Caudate nucleus (tissue), 63 donors: ENCODE measurements at places on chromosomes 6 and 20.

- DNase-seq = no peak
Observed at GRCh38 chr6:17315262-17315661, 34.1 kb downstream of the RBM24 start.

DNA sequence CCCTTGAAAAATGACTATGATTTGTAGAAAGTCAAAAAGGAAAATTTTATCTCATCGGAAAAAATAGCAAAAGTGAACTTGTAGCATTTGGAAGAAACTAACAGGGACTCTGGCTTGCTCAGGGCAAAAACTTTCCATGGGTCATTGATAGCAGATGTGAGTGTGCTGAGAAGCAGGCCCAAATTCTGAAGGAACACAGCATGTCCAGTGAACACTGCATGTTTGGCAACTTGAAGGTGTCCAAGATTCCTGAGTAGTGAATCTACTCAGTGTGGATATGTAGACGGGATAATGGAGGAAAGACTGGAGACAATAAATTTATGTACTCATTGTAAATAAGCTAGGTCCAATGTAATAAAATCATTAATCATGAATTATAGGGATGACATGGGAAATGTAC, 8.2 kb downstream of the SLC17A2 start:
- DNase-seq = no peak

DNA sequence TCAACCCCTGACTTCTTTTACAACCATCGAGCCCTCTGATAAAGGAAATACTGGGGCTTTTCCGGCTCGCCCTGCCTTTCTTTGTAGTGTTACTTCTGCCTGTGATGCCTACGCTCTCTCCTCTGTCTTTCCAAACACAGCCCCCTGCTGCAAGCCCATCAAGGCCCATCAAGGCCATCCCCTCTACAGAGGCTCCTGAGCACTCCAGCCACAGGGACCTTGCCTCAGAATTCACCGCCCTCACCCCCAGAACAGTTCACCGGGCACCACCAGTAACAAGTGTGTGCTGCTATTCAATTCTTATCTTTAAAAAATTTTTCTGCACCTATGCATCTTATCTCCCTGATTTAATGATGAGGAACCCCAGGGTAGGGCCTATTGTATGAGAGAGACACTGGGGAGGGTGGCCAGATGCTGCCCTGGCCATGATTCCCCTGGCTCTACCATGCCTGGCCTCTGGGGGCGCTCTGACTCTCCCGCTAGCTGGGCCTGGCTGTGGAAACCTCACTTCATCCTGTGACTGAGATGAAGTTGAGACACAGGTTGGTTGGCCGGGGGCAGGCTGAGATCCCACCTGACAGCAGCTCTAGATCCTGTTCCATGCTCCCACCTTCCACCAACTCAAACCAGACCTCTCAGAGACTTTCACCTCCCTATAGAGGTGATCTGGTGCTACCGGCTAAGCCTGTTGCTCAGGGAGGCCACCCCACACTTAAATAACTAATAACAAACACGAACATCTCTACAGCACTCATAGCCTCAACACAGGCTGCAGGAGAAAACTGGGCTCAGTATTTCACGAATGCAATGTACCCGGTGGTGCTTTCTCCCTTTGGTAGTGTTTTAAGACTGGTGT, 19.2 kb upstream of the GLP1R start:
- no peak for DNase-seq

GRCh38 chr6:105553171-105553570, 150.3 kb upstream of the PREP start:
- no peak for DNase-seq

DNA sequence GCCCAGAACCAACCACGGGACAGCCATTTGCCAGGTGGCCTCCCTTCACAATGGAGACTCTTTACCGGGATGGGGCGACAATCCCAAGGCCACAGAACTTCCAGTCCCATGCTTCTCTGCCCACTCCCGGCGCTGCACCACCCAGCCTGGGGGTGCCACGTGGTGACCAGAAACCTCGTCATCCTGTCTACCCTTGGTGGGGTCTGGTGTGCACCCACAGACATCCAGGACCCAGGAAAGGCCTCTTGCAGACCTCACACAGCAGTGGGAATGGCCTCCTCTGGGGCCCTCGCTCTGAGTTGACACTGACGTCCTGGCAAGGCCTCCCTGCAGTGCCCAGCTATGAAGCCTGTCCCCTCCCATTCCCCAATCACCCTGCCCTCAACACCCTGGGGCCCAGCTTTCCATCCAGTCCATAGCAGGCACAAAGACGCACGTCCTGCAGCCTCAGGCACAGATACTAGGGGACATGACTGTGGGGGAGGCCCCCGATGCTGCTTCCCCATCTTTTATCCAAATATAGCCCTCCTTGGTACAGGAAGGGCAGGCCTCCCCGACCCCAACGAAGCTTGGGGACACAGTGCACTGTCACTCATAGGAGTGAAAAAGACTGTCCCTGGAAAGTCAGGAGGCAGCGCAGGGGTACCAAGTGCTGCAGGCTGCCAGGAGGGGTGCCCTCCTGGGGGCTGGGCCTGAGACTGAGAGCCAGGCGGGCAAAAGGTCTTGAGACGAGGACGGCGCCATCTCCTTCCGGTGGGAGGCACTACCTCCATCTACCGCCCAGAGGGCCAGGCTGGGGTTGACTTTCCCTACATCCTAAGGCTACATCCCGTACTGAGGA, 7.2 kb downstream of the CST7 start:
- DNase-seq = no peak

GRCh38 chr6:121884620-121885019, 449.2 kb downstream of the GJA1 start:
- no peak for DNase-seq

DNA sequence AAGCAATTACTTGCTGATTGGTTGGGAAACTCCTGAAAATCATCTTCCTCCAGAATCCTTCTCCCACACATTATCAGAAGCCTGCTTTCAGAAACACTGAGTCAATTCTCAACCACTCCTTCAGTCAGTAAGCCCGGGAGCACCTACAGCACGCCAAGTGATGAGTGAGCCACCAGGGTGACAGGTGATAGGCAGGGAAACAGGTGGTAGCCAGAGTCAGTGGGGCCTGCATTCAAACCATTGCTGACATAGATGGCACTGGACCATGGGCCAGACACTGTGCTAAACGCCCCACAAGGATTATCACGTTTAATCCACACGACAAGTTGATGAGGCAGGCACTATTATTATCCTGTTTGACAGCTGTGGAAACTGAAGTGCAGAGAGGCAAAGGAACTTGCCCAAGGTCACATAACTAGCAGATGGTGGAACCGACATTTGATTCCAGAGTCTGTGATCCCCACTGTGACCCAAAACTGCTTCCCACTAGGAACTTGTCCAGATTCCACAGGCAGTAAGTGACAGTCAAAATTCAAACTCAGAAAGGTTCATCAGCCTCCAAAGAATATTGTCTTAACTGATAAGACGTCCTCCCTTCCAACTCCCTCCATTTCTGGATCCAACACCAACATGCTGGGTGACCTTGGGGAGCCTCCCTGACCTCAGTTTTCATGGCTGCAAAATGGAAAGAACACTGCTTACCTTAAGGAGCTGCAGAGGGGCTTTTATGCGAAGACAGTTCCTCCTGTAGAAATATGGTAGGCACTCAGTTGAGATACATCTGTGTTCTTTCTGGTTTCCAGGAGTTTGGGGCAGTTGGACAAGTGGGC, 23.9 kb upstream of the TOP1 start:
- DNase-seq = no peak

GRCh38 chr6:154345811-154346210, 10.8 kb downstream of the IPCEF1 start:
- DNase-seq = no peak
